ENCODE measurements at places on chromosomes 6 and 20.

DNA sequence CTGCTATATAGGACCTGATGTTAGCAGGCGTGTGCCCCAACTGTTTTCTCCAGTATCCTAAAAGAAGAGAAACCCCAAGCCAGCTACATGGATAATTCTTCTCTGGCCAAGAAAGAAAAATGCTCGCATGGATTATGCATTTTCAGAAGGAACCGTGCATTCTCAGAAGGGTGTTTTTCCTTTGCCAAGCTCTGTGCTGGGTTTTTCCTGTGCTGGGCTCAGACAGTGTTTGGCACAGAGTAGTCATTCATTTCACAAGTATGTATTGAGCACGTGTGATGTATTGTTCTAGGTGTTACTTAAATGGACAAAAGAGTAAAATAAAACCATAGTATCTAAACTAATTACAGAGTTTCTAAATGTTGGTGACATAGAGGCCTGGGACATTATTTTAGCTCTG lies 62.7 kb upstream of the ZNF133 start:
- no peak overlapping the region for H3K27ac ChIP-seq
- DNase-seq, result no peak
- H3K4me1 ChIP-seq, result no peaks in the 10 kb centered on the region
- H3K36me3 ChIP-seq, result no peaks in the 10 kb centered on the region
- H3K4me3 ChIP-seq, result no peak overlapping the region
- H3K27me3 ChIP-seq, result no peaks in the 10 kb centered on the region

GRCh38 chr6:96923871-96924493 lies 546 bp upstream of the KLHL32 start:
- peak overlapping the region; percentile 66 for H3K4me3 ChIP-seq
- no peaks in the 10 kb centered on the region for H3K27me3 ChIP-seq
- no peaks in the 10 kb centered on the region for H3K36me3 ChIP-seq
- H3K27ac ChIP-seq, result peak overlapping the region; percentile 85

- H3K36me3 ChIP-seq, result no peaks in the 10 kb centered on the region
- H3K27me3 ChIP-seq, result no peaks in the 10 kb centered on the region
- H3K4me3 ChIP-seq, result no peak overlapping the region
- H3K27ac ChIP-seq, result no peak overlapping the region
Measured at GRCh38 chr6:149855040-149855654, 9.0 kb downstream of the LRP11 start.

GRCh38 chr20:57851796-57852195 lies 142.0 kb upstream of the PMEPA1 start:
- H3K27me3 ChIP-seq, result no peaks in the 10 kb centered on the region
- H3K4me1 ChIP-seq, result peaks cover 9% of the 10 kb centered on the region
- no peak for DNase-seq
- H3K4me3 ChIP-seq, result no peak overlapping the region
- H3K27ac ChIP-seq, result no peak overlapping the region
- H3K36me3 ChIP-seq, result no peaks in the 10 kb centered on the region

GRCh38 chr6:154481521-154482013 lies 28.9 kb downstream of the CNKSR3 start:
- no peaks in the 10 kb centered on the region for H3K36me3 ChIP-seq
- no peak for DNase-seq
- H3K4me3 ChIP-seq, result no peak overlapping the region
- H3K27ac ChIP-seq, result no peak overlapping the region
- no peaks in the 10 kb centered on the region for H3K27me3 ChIP-seq
- no peaks in the 10 kb centered on the region for H3K4me1 ChIP-seq

DNA sequence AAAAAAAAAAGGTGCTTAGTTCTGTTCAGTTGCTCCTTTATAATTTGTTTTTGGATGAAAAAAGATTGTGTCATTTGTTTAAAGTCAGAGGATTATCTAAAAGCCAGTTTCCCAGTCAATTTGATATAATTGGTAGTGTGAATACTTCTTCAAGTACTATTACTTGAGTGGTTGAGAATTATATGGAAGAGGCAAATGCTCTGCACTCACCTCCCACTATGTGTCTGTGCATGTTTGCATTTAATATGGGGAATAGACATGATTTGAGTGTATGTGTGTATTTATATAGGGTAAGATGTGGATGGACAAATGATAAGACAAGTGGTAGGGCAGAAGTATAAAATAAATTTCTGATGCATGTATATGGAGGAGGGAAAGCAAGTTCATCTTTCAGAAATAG lies 15.8 kb downstream of the GJA1 start:
- H3K27me3 ChIP-seq, result no peaks in the 10 kb centered on the region
- H3K4me1 ChIP-seq, result no peaks in the 10 kb centered on the region
- no peak overlapping the region for H3K4me3 ChIP-seq
- no peaks in the 10 kb centered on the region for H3K36me3 ChIP-seq

GRCh38 chr20:35621560-35621946 lies 5.9 kb downstream of the SPAG4 start:
- no peak overlapping the region for H3K4me3 ChIP-seq
- peaks cover 21% of the 10 kb centered on the region for H3K4me1 ChIP-seq
- no peaks in the 10 kb centered on the region for H3K27me3 ChIP-seq
- H3K36me3 ChIP-seq, result peaks cover 3% of the 10 kb centered on the region
- no peak for DNase-seq
- no peak overlapping the region for H3K27ac ChIP-seq

DNA sequence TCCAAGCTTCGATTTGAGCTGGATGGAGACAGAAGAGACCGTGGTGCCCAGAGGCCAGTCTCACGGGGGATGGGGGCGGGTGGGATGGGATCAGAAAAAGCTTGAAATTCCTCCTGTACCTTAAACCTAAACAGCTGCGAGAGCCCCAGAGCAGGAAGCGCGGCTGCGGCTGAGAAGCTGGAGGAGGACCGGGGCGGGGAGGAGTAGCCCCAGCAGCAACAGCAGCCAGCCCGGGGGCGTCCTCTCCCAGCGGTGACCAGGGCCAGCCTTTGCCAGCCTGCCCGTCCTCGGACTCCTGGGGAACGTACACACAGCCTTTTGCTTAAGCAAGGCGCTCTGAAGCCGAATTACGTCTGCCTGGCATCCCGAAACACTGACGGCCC lies 17.4 kb upstream of the PRDM13 start:
- H3K27ac ChIP-seq, result no peak overlapping the region
- DNase-seq, result no peak
- peaks cover 46% of the 10 kb centered on the region for H3K27me3 ChIP-seq
- H3K4me3 ChIP-seq, result peak overlapping the region; percentile 64
- peaks cover 23% of the 10 kb centered on the region for H3K4me1 ChIP-seq
- H3K36me3 ChIP-seq, result no peaks in the 10 kb centered on the region

DNA sequence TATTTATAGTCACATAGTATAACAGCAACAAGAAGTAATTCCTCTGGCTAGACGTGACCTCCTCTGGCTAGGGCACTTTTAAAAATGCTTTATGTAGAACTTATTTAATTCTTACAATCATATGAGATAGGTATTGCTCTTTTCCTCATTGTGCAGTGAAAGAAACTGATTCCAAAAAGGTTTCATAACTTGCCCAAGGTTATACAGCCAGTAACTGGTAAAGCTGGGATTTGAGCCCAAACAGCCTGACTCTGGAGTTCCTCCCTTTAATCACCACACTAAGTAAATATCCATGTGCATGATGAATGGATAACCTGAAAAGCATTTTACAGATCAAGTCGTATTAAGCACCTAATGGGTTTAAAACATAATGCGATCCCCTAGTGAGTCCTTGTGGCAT lies 214.6 kb downstream of the PRL start:
- no peaks in the 10 kb centered on the region for H3K4me1 ChIP-seq
- no peaks in the 10 kb centered on the region for H3K36me3 ChIP-seq
- no peaks in the 10 kb centered on the region for H3K27me3 ChIP-seq
- DNase-seq, result no peak

DNA sequence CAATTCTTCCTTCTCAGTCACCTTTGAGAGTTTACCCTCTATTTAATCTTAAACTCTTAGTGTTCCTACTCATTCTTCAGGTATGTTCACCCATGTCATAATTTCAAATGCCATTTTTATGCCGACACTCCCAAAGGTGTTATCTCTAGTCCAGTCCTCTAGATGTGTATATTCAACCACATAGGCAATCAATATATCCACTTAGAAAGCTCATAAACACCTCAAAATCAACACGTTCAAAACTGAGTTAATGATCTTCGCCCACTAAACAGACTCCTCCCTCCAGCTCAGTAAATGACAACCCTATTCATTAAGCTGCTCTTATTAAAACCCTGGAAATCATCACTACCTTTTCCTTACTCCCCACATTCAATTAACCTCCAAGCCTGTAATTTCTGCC lies 6.4 kb downstream of the OSTM1 start:
- no peaks in the 10 kb centered on the region for H3K27me3 ChIP-seq
- H3K27ac ChIP-seq, result no peak overlapping the region
- H3K36me3 ChIP-seq, result no peaks in the 10 kb centered on the region
- peaks cover 18% of the 10 kb centered on the region for H3K4me1 ChIP-seq
- H3K4me3 ChIP-seq, result no peak overlapping the region
- DNase-seq, result no peak

DNA sequence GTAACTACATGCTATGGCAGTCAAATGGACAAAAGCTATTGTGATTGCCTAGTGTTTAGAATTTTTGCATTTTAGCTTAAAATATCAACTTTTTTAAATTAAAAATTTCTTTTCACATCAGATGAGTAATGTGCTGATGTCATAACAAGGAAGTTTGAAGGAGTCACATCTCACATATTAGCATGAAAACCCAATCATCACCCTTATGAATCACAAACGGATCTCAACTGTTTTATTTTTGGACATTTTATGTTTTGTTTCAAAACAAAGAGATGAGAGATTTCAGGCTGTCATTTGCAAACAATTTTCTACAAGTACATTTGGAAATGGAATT lies 53.6 kb upstream of the TRERF1 start:
- DNase-seq, result no peak
- H3K27ac ChIP-seq, result no peak overlapping the region
- H3K4me3 ChIP-seq, result no peak overlapping the region
- no peaks in the 10 kb centered on the region for H3K4me1 ChIP-seq
- no peaks in the 10 kb centered on the region for H3K27me3 ChIP-seq

- H3K27me3 ChIP-seq, result no peaks in the 10 kb centered on the region
- no peaks in the 10 kb centered on the region for H3K4me1 ChIP-seq
- H3K4me3 ChIP-seq, result no peak overlapping the region
- H3K36me3 ChIP-seq, result no peaks in the 10 kb centered on the region
- no peak overlapping the region for H3K27ac ChIP-seq
Measured at GRCh38 chr20:9829835-9830234, 9.0 kb downstream of the PAK5 start.

GRCh38 chr6:113365191-113365590 lies 492.0 kb upstream of the MARCKS start:
- no peaks in the 10 kb centered on the region for H3K36me3 ChIP-seq
- no peak for DNase-seq

DNA sequence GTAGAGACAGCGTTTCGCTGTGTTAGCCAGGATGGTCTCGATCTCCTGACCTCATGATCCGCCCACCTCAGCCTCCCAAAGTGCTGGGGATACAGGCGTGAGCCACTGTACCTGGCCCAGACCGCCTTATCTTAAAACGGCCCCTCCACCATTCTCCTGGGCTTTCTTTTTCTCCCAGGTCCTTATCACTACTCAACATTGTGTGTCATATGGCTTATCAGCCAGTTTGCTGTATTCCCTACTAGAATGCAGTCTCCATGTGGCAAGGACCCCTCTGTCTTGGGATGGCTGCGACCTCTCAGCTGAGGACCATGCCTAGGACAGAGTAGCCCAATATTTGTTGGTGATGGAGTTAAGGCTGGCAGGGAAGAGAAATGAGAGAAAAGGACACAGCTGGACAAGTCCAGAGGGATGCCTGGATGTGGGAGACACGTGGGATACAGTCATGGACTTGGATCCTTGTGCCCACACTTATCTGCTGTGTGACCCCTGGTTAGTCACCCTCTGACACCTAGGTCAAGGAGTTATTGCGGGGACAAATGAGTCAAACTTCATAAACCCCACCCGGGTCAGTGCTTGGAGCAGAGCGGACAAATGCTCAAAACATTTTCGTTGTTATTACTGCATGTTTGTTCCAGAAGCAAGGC lies 24.0 kb downstream of the ADA start:
- H3K36me3 ChIP-seq, result peaks cover 28% of the 10 kb centered on the region
- H3K4me1 ChIP-seq, result no peaks in the 10 kb centered on the region
- H3K27ac ChIP-seq, result no peak overlapping the region
- DNase-seq, result no peak
- H3K4me3 ChIP-seq, result no peak overlapping the region
- H3K27me3 ChIP-seq, result no peaks in the 10 kb centered on the region

DNA sequence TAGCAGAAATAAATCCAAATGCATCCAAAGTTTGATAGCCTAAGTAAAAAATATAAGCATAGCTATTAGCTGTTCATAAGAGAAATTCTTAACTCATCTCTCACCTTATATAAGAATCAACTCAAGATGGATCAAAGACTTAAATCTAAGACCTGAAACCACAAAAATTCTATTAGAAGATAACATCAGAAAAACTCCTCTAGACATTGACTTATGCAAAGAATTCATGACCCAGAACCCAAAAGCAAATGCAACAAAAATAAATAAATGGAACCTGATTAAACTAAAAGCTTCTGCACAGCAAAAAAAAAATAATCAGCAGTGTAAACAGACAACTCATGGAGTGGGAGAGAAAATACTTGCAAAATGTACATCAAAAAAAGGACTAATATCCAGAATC lies 184.3 kb downstream of the TFAP2A start:
- H3K36me3 ChIP-seq, result no peaks in the 10 kb centered on the region
- no peak overlapping the region for H3K27ac ChIP-seq
- H3K4me3 ChIP-seq, result no peak overlapping the region
- DNase-seq, result no peak

GRCh38 chr6:69279805-69280204 lies 517.0 kb downstream of the LMBRD1 start:
- no peak overlapping the region for H3K4me3 ChIP-seq
- no peak for DNase-seq
- H3K36me3 ChIP-seq, result no peaks in the 10 kb centered on the region
- no peaks in the 10 kb centered on the region for H3K4me1 ChIP-seq
- no peak overlapping the region for H3K27ac ChIP-seq
- no peaks in the 10 kb centered on the region for H3K27me3 ChIP-seq

GRCh38 chr6:44896701-44897100 lies 431.4 kb upstream of the RUNX2 start:
- no peak for DNase-seq
- H3K4me3 ChIP-seq, result no peak overlapping the region
- no peaks in the 10 kb centered on the region for H3K36me3 ChIP-seq
- H3K4me1 ChIP-seq, result no peaks in the 10 kb centered on the region

GRCh38 chr6:138966870-138967269 lies 21.2 kb downstream of the REPS1 start:
- no peak overlapping the region for H3K4me3 ChIP-seq
- H3K4me1 ChIP-seq, result peaks cover 31% of the 10 kb centered on the region
- no peak for DNase-seq
- no peaks in the 10 kb centered on the region for H3K27me3 ChIP-seq

DNA sequence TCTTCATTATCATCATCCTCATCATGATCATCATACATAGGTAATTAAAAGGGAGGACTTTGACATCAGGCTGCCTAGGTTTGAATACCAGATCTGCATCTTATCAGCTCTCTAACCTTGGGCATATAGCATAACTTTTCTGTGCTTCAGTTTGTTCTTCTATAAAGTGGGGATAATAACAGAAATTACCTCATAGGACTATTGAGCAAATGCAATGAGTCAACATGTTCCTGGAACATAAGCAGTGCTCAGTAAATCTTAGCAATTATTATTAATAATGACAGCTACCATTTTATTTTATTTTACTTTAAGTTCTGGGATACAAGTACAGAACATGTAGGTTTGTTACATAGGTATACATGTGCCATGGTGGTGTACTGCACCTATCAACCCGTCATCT lies 7.2 kb downstream of the C20orf202 start:
- DNase-seq, result no peak
- no peak overlapping the region for H3K4me3 ChIP-seq
- no peaks in the 10 kb centered on the region for H3K36me3 ChIP-seq

All from CD8-positive, alpha-beta memory T cell (primary cell).